MV-4-11 (cell line): ENCODE measurements at places on chromosomes 5 and 9.

- no peak for DNase-seq
Measured at GRCh38 chr5:93294199-93294598, 286.8 kb downstream of the NR2F1-AS1 start.

DNA sequence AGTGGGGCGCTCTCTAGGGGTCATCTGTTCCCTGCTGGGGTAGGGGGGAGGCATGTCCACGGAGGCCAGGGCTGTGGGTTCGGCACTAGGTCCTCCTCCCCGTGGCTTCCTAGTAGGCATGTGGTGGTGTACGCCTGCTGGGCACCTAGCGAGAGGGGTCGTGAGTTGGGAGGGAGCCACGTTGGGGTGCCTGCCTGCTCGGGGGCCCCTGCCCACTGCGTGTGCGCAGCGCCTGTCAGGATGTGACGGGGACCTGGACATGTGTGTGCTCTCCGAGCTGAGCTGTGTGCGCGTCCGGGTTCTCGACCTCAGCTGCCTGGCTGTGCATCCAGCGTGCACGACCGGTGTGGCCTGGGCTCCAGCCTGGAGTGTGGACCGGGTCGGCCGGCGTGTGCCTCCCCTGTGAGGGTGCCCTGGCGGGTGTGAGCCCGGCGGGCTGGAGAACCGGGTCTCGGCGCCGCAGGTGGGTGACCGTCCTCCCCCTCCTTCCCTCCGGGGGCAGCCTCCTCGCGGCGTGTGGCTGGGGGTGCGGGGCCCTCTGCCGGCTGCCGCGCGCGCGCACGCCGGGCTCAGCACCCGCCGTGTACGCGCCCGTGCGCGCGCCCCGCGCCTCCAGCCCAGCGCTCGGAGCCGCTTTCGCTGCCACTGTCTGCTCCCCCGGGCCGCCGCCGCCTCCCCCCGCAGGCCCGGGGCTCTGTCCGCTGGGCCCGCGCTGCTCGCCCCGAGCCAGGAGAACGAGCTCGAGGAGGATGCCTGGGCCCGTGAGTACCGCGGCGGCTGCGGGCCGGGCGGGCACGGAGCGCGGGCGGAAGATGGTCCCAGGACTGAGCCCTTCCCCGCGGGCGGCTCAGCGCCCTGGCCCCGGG lies at the start of gene PRR7:
Gene PRR7, plus strand, starts transcription at position 615 of the 866 bp plus-strand sequence. CDS start 8,254 bp downstream, outside the sequence.
- DNase-seq, result peak; percentile 64

- DNase-seq, result no peak
Measured at GRCh38 chr5:79544131-79544530, 30.2 kb upstream of the HOMER1 start.

DNA sequence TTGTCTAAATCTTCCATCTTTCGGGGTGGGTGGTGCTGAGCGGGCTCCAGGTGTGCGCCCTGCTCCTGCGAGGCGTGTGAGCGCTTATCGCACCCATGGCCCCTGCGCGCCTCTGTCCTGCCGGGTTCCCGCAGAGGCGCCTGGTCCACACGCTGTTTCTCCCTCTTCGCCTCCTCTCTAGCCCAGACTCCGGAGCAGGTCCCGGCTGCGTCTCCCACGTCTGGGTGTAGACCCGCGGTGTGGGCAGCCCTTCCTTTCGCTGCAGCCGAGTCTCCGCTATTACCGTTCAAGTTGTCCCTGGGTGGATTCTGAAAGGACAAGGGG lies 40.5 kb upstream of the PLEKHG4B start:
- DNase-seq, result no peak

GRCh38 chr5:38686658-38687057 lies 130.2 kb upstream of the LIFR start:
- no peak for DNase-seq

- no peak for DNase-seq
Measured at GRCh38 chr9:38315085-38315595, 77.4 kb upstream of the ALDH1B1 start.

- DNase-seq, result no peak
Measured at GRCh38 chr5:81187885-81188284, 45.2 kb upstream of the CKMT2 start.

DNA sequence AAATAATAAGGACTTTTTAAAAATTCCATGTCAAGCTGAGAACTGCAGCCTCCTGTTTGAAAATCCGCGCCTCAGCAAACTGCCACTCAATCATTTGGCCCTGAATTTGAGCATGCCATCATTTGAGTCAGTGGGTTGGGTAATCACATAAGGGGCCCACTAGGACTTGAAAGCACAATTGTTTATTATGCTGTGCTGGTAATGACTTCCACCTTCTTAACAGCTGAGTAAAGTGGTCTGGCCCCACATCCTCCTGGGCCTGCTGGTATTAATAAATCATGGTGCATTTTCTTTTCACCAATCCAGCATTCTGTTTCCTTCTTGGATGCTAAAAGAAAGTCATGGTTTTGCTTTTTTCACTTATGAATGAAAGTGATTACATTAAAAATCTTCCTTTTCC lies 103.0 kb upstream of the CTSL start:
- no peak for DNase-seq

DNA sequence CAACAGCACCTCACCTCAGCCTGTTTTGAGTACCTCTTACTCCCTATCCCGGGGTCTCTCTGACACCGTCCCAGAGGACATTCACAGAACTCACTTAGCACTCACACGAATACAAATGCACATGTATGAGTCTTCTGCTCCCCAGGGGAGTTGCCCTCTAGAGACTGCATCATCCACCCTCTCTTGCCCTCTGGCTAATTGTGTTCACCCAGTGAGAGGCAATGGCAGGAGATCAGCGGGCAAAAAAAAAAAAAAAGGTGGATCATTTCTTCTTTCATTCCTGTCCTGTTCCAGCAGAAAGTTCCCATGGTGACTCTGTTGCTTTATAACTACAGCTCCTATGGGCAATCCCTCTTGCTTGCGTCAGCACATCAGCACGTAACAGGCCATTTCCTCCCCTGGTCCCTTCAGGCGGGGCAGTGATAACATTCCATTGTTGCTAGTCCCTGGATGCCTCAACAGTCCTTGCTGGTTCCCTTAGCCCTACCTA lies 23.5 kb upstream of the SNX2 start:
- no peak for DNase-seq

GRCh38 chr9:136516191-136516654 lies 29.6 kb downstream of the NOTCH1 start:
- no peak for DNase-seq

DNA sequence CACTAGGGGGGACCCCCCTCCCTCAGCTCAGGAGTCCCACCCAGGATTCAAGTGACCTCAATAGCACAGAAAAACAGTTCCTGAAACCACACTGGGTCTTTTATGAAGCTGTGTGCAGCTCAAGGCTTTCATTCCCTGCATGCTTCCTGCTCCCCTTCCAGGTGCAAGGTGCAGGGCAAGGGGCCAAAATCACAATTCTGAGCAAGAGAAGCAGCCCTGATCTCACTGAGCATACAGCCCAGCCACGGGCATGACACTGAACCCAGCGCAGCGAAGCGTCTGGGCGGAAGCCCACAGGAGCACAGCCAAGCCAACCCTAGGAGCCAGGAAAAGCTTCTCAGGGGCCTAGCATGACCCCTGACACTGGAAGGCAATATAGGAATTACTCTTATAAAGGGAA lies 62.9 kb downstream of the IRX2 start:
- DNase-seq, result no peak

GRCh38 chr5:77960305-77960704 lies 184.2 kb upstream of the TBCA start:
- no peak for DNase-seq

DNA sequence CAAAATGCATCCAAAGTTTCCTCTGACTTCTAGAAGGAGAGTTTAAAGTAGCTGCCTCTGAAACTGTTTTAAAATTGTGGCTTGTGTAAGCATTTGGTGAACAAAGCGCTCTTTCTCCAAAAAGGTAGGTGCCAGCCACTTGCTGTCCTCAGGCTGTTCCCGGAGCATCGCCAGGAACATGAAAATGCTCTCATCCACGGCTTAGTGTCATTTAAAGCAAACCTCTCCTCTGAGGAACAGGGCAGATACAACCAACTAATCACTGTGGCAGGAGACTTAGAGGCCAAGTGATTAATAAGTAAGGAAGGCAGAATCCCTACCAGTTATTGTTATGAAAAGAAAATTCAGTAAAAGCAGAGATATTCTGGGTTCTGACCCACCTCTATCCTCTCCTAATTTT lies 165.6 kb downstream of the DCP2 start:
- no peak for DNase-seq
